Left ventricle myocardium inferior (tissue), 1 donor: ENCODE measurements at places on chromosomes 3 and 15.

GRCh38 chr15:96218623-96219455 lies 111.7 kb upstream of the NR2F2 start:
- DNase-seq = no peak

GRCh38 chr3:107985496-107985895 lies 105.3 kb downstream of the CD47 start:
- DNase-seq = no peak

DNA sequence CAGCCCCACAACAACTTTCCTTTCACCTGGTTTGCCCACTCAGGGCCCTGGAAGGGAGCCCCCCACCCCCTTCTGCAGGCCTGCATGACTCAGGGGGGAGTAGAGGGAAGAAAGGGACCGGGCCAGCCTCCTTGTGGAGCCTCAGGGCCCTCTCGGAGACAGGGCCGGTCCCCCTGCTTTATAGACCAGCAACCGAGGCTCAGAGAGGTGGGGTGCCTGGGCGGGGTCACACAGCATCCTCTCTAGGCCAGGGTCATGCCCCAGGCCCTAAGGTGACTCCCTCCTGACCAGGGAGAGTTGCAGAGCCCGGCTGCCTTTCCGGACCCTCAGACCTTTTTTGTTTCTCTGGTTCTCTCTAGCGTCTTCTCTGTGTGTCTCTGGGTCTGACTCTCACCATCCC lies 211.3 kb downstream of the TBC1D2B start:
- DNase-seq = no peak

DNA sequence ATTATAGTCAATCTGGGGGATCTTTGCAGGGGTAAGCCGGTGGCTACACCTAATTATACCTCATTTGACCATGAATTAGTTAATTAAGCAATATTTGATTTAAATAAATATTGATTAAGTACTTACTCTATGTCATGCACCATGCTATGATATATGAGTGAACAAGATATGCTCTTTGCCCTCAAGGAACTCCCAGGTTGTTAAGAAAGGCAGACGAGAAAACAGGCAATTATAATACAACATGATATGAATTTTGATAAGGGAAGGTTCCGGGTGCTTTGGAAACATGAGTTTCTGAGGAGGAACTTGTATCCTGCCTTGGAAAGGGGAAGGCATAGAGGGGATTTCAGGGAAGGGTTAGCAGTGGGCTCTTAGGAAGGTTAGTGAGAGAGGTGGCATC lies 412.9 kb downstream of the WDR72 start:
- no peak for DNase-seq

- DNase-seq = no peak
These were observed 4.2 kb downstream of the FURIN start for GRCh38 chr15:90872486-90873184.

- DNase-seq = no peak
These were observed 12.4 kb downstream of the CCR4 start for GRCh38 chr3:32963871-32964270.

- DNase-seq = no peak
These were observed 109.0 kb downstream of the CDIN1 start for GRCh38 chr15:36688310-36689011.

DNA sequence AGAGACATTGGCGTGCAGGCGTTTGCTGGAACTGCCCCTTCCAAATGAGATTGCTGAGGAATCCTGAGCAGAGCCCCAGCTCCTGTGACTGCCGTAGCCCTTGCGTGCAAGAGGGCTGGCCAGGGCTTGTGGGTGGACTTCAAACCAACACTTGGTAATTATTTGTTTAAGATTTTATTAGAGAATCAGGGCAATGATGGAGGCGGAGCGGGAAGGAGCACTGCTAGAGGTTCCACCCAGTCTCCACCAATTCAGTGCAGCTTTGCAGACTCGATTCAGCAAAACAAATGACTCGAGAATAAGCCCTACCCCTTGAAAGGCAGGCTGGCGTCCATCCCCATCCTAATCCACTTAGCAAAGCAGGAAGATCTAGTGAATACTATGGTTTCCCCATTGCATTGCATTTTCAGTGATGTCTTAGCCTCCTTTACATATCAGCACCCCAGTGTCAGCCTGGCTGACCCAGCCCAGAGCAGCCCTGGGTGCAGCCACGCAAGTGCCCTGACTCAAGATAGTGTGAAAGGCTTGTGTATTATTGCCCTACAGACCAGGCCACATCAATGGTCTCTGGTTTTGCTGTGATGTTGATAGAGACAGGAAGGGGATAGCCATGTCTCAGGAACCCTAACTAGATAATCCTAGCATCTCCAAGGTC lies 26.0 kb downstream of the GLDN start:
- DNase-seq = no peak

GRCh38 chr3:10047876-10048275 lies 21.6 kb downstream of the FANCD2 start:
- DNase-seq = no peak

GRCh38 chr15:89070197-89071124 lies 17.8 kb upstream of the ABHD2 start:
- DNase-seq = no peak

DNA sequence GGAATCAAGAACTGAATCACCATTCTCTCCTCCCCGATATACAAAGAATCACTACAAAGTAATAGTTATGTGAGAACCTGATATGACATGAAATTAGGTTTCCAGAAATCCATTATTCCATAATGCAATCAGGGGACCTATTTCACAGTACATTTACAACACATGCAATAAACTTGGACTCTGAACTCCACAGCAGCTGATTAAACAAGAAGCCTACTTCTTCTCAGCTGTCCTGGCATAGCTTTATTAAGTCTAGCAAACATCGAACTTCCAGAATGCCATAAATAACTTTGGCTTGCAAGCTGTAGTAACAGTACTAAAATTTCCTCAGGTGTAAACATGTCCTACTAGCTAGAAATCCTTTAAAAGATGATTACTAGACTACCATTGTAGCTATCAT lies 17.8 kb downstream of the PDCD10 start:
- no peak for DNase-seq

DNA sequence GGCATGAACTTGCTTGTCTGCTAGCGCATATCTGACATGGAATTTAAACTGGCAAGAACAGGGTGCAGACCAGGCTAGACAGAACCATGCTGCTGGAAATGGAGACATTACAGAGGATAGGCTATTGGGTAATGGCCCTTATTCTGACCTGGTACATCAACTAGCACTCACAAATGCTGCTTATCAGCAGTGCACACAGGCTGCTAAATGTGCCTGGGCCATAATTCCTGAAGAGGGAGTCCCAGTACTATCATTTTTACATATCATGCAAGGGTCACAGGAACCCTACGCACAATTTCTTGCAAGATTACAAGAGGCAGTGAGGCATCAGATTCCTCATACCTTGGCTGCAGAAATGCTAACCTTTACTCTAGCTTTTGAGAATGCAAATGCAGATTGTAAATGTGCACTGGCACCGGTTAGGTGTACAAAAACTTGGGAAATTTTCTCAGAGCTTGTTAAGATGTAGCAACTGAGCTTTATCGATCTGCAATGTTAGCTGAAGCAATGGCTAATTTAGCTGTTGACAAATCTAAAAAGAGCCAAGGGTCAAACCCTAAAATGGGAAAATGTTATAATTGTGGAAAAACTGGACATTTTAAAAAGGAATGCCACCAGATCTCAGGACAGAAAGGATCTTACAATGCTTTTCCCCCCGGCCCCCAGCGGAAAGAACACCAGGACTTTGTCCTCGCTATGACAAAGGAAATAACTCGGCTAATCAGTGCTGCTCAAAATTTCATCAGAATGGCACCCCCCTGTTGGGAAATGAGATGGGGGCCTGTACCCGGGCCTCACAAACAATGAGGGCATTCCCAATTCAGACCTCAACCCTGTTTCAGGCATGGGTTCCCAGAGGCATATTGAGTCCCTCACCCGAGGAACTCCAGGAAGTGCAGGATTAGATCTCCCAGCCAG lies 21.1 kb downstream of the CCRL2 start:
- no peak for DNase-seq

DNA sequence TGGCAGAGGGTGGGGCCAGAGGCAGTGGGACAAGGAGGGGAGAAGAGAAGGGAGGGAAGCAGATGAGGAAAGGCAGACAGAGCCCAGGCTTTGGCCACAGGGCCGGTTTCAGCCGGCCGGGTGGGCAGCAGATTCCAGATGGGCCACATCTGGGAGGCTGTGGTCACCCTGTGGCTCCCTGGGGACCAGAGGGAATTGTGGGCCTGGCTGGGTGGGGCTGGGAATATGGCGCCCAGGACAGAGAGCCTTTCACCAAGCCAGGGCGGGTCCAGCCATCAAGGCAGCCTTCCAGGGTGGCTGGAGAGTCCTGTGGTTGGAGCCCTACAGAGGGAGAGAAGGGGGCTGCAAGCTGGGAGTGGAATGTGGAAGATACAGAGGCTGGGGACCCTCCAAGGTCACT lies 18.9 kb downstream of the PTH1R start:
- peak; percentile 14 for DNase-seq

- DNase-seq = no peak
These were observed 65.8 kb downstream of the DTWD1 start for GRCh38 chr15:49686599-49686998.

- no peak for DNase-seq
These were observed 529.0 kb upstream of the NECTIN3 start for GRCh38 chr3:110542552-110543150.

DNA sequence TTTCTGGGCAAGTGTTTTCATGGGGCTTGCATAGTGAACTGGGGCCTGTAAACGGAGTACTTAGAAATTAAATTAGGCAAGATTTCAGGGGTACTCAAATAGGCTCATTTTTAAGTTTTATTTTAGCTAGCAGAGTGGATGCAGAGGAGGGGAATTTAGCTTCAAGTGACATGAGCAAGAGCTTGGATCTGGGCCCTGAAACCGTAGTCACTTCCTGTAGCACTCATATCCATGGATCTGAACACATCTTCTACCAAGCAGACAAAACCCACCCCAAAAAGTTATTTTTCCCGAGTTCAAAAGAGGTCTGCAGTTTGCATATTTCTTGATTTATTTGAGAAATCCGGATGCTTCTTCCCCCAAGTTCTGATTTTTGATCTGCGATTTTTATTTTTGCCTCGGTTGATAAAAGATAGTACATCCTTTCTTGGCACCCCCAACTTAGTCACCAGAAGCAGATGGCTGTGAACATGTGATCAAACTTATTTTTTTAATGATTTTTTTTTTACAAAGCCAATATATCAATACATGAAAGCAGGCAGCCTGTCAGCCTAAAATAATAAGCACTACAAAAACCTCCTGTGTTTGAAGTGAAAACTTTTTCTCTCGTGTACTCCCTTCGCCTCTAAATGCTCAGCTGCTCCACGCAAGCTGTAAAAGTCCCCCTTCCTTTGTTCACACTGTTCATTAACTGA lies 36.6 kb upstream of the STT3B start:
- DNase-seq = no peak

DNA sequence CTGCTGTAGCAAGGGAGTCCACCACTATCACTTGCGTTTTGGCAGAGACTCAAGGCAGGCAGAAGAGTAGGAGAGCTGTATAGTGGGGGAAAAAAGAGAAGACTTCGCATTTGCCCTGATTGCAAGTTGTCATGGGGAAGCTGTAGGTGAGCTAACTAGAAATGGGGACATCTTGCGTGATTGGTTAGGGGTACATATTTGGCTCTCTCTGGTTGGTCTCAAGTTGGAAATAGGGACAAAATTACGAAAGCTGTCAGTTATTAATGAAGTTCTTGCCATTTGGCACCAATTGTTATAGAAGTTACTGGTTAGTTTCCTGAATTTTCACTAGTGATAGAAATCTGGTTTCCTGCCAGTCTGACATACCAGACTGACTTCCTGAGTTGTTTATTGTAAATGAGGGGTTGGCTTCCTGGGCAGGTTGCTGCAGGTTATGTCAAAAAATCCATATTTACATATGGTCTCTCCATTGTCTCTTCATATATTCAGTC lies 8.2 kb upstream of the SENP7 start:
- DNase-seq = no peak

DNA sequence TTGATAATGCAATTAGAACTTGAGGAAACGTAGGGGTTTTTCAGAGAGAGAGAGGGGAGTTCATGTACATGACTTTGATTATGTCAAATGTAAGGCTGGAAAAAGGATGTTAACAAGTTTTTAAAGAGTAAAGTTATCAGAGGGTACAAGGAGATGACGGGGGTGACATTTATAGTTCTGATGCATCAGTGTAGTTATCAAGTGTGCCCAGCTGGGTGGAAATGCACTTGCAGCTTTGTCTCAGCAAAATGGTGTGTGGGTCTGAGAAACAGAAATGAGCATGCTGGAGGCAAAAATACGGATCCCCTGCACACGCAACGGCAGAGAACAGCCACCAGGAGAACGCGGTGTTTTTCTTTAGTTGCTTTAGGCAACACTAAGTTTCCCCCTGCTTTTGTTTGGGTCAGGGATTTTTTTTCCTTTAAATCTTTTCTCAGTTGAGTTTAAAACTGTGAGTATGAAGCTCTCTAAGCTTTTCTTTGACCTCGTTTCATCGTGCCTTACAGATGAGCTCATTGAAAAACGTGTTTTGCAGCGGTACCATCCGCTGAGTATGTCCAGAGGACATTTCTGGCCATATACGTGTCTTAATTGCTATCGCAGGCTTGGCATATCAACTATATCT lies 205.4 kb downstream of the PDZRN3 start:
- DNase-seq = no peak

DNA sequence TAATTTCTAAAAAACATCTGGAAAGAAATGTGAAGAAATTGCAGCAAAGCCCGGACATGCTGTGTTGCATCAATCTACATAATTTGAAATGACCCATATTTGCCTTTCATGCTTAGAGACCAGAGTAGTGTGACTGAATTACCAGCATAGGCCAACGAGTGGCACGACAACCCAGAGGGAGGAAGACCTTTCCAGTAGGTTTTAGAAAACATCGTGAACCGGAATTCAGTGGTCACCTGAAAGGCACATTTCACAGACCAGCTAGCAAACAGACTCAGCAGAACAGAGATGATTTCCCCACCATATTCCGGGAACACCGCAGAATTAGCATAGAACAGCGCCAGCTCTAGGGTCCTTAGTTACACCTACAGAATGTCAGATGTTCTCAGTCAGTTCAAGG lies 620.0 kb upstream of the ZNF385D start:
- no peak for DNase-seq

GRCh38 chr3:143135150-143135549 lies 15.6 kb downstream of the CHST2 start:
- DNase-seq = no peak

DNA sequence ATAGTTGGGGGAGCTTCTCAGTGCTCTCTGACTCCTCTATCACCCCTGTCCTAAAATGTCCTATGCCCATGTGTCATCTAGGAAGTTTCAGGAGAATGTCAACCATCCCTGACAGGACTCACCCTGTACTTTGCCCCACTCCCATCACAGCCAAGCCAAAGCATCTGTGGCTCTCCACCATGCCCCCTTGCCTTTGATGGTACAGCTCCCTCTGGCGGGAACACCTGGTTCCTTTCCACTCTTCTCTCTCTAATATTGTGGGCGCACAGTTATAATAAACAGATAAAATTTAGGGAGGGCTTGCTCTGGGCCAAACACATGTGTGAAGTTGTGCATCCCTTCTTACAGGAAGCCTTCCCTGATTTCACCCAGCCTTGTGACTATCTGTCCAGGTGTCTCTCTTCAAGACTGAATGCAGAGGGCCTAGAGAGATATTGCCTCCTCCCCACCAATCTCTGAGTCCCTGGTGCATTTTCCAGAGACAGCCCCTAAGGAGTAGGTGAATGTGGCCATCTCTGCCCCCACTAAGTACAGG lies 62.8 kb downstream of the ISG20 start:
- DNase-seq = no peak
